Activated CD4-positive, alpha-beta T cell treated with anti-CD3 and anti-CD28 coated beads, Interleukin-2, amount 10 ng/mL, durations not matched to agents 7 days and 5 days (primary cell): ENCODE measurements at places on chromosomes 1 and 21. TPM values are rescaled to one million over a fixed set of nuclear protein-coding genes. Genes with fewer than 3 reads are reported as not detected.
A peak's percentile ranks its signal among the peaks of the same experiment; 100 is the strongest.

GRCh38 chr21:39022466-39022862 is 160.8 kb downstream of the PSMG1 start:
- H3K27me3 ChIP-seq = peaks cover 3% of the 10 kb centered on the region
- no peak overlapping the region for H3K27ac ChIP-seq
- H3K4me3 ChIP-seq = no peak overlapping the region
- H3K4me1 ChIP-seq = no peaks in the 10 kb centered on the region
- no peaks in the 10 kb centered on the region for H3K36me3 ChIP-seq

NPR1 gene
- not detected for total RNA-seq

DNA sequence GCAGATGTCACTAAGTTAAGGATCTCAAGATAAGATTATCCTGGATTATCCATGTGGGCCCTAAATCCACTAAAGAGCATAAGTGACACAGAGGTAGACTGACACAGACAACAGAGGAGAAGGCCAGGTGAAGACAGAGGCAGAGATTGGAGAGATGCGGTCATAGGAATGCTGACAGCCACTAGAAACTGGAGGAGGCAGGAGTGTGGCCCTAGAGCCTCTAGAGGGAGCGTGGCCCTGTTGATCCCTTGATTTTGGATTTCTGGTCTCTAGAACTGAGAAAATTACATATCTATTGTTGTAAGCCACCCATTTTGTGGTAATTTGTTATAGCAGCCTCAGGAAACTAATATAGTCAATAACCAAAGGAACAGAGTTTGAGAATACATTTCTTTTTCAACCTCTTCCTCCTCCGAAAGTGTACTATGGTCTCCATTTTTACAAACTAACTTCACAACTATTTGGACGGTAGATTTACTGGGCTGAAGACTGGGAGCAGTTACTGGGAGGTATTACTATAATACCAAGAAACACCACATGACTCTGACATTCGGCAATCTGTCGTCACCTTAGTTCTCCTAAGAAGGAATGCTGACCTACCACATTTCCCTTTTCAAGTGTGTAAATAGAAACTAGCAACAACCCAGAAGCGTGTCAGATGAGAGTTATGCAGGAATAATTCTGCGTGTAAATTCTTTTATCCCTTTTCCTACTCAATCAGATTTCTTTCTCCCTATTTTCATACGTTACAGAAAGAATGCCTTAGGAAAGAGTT is 116.0 kb upstream of the ZNHIT6 start:
- no peak overlapping the region for H3K4me3 ChIP-seq
- H3K36me3 ChIP-seq = no peaks in the 10 kb centered on the region
- H3K27me3 ChIP-seq = no peaks in the 10 kb centered on the region
- no peaks in the 10 kb centered on the region for H3K4me1 ChIP-seq
- H3K27ac ChIP-seq = no peak overlapping the region
- no peak for DNase-seq

- no peak overlapping the region for H3K27ac ChIP-seq
- peaks cover 17% of the 10 kb centered on the region for H3K27me3 ChIP-seq
- no peak overlapping the region for H3K4me3 ChIP-seq
- DNase-seq = no peak
- no peaks in the 10 kb centered on the region for H3K36me3 ChIP-seq
These were observed 26.6 kb upstream of the TMEM61 start for GRCh38 chr1:54953846-54954245.

ASTN1 gene
- total RNA-seq = not detected

ZBTB37 gene
- 10.9 TPM for total RNA-seq

DNA sequence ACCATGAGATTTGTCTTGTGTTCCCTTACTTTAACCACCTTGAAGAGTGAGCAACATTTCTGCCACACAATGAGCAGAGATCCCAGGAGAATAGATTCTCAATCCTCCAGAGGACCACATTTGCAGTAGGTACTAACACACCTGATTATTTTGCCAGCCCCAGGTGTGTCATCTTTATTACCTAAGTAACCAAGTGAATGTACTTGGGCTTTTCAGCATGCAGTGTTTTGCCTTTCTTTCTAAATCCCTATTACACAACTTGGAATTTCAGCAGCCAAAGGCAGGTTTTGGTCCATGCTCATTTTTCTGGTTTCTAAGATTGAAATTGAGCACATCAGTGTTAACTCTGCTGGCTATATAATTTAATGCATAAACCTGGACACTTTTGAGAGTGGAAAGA is 43.2 kb upstream of the ST6GALNAC5 start:
- H3K27ac ChIP-seq = no peak overlapping the region
- DNase-seq = no peak
- no peaks in the 10 kb centered on the region for H3K4me1 ChIP-seq
- H3K36me3 ChIP-seq = no peaks in the 10 kb centered on the region
- peaks cover 9% of the 10 kb centered on the region for H3K27me3 ChIP-seq

DNA sequence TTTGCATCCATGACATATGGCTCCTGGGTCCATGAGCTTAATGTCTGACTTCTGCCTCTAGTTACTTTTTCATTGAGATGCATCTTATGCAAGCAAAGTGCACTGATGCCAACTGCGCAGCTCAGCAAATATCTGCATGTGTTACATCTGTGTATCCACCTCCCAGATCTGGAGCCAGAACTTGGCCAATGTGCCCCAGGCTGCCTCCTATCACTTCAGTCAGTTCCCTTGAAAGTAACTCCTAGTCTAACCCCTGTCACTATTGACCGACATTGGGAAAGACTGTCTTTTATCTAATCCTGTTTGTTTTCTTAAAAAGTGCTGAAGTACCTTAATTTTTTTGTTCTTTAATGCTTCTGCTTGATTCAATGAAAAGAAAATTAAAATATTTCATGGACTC is 19.3 kb upstream of the UBL4B start:
- H3K27ac ChIP-seq = no peak overlapping the region
- H3K36me3 ChIP-seq = no peaks in the 10 kb centered on the region
- peaks cover 24% of the 10 kb centered on the region for H3K27me3 ChIP-seq

DNA sequence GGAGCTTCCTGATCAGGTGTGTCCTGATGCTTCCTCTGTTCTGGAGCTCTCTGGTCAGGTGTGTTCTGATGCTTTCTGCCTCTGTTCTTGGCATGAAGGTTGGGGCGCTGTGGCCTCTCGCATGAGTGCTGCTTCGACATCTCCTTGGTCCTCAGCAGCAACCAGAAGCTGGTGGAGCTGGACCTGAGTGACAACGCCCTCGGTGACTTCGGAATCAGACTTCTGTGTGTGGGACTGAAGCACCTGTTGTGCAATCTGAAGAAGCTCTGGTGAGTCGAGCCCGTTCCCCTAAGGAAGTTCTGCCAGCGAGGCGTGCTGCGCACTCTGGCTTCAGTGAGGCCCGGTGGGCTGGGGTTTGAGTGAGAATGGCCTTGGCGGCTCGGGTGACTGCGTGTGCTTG is 18.0 kb downstream of the NLRP3 start:
- no peaks in the 10 kb centered on the region for H3K27me3 ChIP-seq
- H3K36me3 ChIP-seq = no peaks in the 10 kb centered on the region
- H3K4me1 ChIP-seq = peaks cover 11% of the 10 kb centered on the region
- no peak overlapping the region for H3K27ac ChIP-seq
- no peak for DNase-seq
- no peak overlapping the region for H3K4me3 ChIP-seq

OR2M3 gene
- not detected for total RNA-seq

- peak; percentile 58 for DNase-seq
- peaks cover 33% of the 10 kb centered on the region for H3K27me3 ChIP-seq
- H3K27ac ChIP-seq = no peak overlapping the region
- H3K4me1 ChIP-seq = no peaks in the 10 kb centered on the region
- H3K36me3 ChIP-seq = no peaks in the 10 kb centered on the region
- no peak overlapping the region for H3K4me3 ChIP-seq
These were observed 7.3 kb upstream of the GNL2 start for GRCh38 chr1:37602750-37603694.

DNA sequence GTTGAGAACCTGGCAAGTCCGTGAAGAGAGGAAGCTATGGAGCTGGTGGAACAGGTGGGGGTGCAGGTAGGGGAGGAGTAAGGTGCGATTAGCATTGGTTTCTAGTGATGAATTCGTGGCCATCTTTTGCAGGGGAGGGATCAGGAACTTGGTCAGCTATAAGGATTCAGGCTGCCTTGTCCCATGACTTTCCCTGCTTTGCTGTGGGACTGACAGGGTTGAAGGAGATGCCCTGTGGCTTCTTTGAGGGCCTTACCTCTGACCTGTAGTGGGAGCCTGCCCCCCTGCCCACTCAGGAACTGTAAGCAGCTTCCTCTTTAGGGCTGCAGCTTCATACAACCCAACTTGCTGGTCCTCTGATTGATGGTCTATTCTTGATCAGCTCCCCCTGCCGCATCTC is 84.7 kb upstream of the CD34 start:
- no peak overlapping the region for H3K4me3 ChIP-seq
- H3K4me1 ChIP-seq = no peaks in the 10 kb centered on the region
- H3K36me3 ChIP-seq = no peaks in the 10 kb centered on the region
- no peak overlapping the region for H3K27ac ChIP-seq
- H3K27me3 ChIP-seq = peaks cover 6% of the 10 kb centered on the region

DNA sequence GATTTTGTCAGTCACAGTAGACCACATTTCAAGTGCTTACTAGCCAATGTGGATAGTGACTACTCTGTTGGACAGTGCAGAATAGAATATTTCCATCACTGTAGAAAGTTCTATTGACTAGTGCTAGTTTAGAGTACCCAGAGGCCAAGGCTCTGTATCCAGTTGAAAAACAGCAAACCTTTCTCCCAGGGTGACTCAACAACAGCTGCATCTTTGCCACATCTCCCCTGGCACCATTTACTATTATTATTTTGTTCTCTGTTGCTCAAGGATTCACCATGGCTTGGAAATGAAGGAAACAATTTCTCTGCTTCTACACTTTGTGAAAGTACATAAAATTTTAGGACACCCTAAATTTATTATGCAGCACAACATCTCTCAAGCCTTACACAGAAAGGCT is 85.3 kb upstream of the WDR26 start:
- no peak overlapping the region for H3K4me3 ChIP-seq
- no peaks in the 10 kb centered on the region for H3K27me3 ChIP-seq

- H3K4me3 ChIP-seq = no peak overlapping the region
- no peaks in the 10 kb centered on the region for H3K27me3 ChIP-seq
- no peak overlapping the region for H3K27ac ChIP-seq
- no peak for DNase-seq
These were observed 801.7 kb upstream of the PRMT6 start for GRCh38 chr1:106254748-106255147.

FGGY gene
- total RNA-seq = 3.3 TPM

DNA sequence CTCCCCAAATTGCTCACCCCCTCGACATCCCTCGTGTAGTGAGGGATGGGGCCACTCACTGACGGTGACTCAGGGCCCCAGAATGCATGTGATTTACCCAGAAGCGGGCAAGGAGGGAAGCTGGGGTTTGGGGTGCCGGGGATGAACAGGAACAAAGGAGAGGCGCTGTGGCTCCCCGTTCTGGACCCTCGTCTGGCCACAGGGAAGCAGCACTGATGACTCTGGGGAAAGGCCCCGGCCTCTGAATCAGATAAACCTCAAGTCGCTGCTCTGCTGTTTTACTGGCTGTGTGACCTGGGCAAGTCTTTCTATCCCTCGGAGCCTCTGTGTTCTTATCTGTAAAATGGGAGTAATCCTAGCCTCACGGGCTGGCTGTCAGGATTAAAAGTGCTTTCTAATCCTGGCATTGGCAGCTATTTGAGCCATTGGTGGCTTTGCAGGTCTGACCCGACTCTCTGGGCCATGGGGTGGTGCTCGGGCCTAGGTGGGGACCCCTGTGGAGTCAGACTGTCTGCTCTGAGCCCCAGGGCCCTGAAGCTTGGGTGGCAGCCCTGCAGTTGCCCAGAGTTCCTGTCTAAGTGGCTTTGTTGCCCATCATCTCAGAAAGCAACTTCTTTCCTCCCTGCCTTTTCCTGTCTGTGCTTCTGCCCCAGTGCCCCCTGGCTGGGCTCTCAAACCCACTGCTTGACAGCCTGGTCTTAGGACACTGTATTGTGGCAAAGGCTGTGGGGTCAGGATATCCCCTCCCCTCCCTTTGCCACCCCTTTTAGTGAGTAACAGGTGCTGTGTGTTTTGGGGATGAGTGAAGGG is 5.5 kb downstream of the TNFRSF1B start:
- no peak for DNase-seq
- peaks cover 91% of the 10 kb centered on the region for H3K4me1 ChIP-seq
- peak overlapping the region; percentile 64 for H3K4me3 ChIP-seq
- H3K27ac ChIP-seq = peak overlapping the region; percentile 97
- H3K36me3 ChIP-seq = peaks cover 61% of the 10 kb centered on the region

GRCh38 chr1:39470040-39470439 is 21.4 kb upstream of the BMP8A start:
- H3K27ac ChIP-seq = no peak overlapping the region
- peaks cover 53% of the 10 kb centered on the region for H3K36me3 ChIP-seq
- H3K4me1 ChIP-seq = no peaks in the 10 kb centered on the region
- no peak for DNase-seq
- no peak overlapping the region for H3K4me3 ChIP-seq

- no peaks in the 10 kb centered on the region for H3K4me1 ChIP-seq
- no peaks in the 10 kb centered on the region for H3K36me3 ChIP-seq
- H3K27ac ChIP-seq = no peak overlapping the region
These were observed 487.6 kb upstream of the CAMK1G start for GRCh38 chr1:209095627-209096595.

DNA sequence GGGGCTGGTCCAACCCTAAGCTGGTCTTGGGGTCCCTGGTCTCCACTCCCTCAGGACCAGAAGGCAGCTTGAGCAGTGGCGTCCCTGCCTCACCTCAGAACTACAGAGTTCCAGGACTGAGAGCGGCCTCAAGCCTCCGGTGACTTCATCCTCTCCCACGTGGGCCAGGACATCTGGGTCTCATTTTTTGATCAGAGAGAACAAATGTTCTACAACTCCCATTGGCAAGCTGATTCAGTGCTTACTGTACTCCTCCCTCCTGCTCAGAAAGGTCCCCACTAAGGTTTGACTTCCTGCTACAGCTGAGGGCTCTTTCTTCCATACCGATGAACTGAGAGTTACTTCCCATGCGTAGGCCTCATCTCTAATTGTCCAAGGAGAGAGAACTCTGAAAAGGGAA is 78.5 kb downstream of the PLXNA2 start:
- H3K4me1 ChIP-seq = no peaks in the 10 kb centered on the region
- no peak overlapping the region for H3K27ac ChIP-seq
- no peak overlapping the region for H3K4me3 ChIP-seq
- no peaks in the 10 kb centered on the region for H3K36me3 ChIP-seq
- no peak for DNase-seq

RASSF5 gene
- total RNA-seq = 201 TPM

DNA sequence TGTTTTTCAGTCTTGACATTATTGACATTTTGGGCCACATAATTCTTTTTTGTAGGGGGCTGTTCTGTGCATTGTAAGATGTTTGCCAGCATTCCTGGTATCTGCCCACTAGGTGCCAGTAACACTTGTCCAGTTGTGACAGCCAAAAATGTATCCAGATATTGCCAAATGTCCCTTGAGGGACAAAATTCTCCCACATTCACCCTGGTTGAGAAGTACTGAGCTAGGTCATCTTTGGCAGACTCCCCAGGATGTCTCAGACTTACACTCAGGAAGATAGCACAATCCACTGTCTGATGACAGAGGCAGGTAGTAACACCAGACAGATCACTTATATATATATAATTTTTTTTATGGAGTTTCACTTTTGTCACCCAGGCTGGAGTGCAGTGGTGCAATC is 5.9 kb downstream of the CD48 start:
- peaks cover 53% of the 10 kb centered on the region for H3K4me1 ChIP-seq
- no peak overlapping the region for H3K4me3 ChIP-seq
- H3K27ac ChIP-seq = peak overlapping the region; percentile 60
- H3K27me3 ChIP-seq = no peaks in the 10 kb centered on the region
